Nucleus accumbens (tissue), 56 donors: ENCODE measurements at places on chromosomes 1 and 21.

GRCh38 chr1:17170571-17170970 is 34.4 kb upstream of the PADI1 start:
- no peak for DNase-seq

DNA sequence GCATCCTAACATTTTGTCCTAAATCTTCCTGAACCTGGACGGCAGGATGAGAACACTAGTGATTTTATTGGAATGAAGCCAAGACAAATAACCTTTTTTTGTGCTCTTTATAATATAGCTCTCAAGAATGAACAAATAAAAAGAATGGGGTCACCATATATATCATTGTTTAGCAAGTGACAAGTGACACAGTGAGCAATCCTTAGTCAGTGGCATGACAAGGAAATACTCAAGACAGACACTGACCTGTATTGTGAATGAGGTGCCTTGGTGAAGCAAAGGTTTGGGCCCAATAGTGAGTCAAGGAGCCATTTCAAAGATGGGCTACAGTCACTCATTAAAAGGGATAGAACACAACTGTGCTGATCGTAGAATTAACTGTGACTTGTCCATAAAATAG is 35.7 kb downstream of the PTGFR start:
- DNase-seq: no peak

- no peak for DNase-seq
Measured at GRCh38 chr21:29568020-29568697, 269.4 kb downstream of the BACH1 start.

DNA sequence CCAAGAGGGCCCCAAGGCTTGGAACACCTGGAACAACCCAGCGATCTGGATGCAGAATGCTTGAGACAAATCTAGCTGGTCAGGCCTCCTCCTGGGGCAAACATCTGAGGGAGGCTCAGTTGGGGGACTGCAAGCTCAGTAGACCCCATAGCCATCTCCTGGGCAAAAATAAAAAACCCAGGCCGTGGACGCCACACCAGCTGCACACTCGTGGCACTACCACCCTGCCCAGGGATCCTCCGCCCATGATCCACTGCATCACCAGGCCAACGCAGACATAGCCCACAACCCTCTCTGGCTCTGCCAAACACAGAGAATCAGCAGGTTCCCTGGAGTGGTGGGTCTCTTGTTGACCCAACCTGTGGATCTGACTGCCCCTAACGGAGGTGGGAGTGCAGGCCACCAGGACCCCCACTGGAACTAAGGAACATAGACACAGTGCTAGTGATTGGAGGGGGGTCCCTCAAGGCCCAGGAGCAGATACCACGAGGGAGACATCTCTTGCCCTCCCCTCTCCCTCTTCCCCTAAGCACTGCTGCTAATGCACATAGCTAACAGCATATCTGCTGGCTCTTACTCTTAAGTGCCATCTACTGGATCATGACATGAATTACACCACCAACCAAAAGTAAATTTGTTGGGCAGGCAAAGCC is 147.2 kb downstream of the CHD1L start:
- no peak for DNase-seq
